Stimulated activated CD8-positive, alpha-beta memory T cell treated with anti-CD3 and anti-CD28 coated beads, Interleukin-15, amount 100 ng/mL, for 24 hours (primary cell): ENCODE measurements at places on chromosomes 2 and 18.

GRCh38 chr2:39920307-39920801, 141.3 kb upstream of the THUMPD2 start:
- no peak for DNase-seq

DNA sequence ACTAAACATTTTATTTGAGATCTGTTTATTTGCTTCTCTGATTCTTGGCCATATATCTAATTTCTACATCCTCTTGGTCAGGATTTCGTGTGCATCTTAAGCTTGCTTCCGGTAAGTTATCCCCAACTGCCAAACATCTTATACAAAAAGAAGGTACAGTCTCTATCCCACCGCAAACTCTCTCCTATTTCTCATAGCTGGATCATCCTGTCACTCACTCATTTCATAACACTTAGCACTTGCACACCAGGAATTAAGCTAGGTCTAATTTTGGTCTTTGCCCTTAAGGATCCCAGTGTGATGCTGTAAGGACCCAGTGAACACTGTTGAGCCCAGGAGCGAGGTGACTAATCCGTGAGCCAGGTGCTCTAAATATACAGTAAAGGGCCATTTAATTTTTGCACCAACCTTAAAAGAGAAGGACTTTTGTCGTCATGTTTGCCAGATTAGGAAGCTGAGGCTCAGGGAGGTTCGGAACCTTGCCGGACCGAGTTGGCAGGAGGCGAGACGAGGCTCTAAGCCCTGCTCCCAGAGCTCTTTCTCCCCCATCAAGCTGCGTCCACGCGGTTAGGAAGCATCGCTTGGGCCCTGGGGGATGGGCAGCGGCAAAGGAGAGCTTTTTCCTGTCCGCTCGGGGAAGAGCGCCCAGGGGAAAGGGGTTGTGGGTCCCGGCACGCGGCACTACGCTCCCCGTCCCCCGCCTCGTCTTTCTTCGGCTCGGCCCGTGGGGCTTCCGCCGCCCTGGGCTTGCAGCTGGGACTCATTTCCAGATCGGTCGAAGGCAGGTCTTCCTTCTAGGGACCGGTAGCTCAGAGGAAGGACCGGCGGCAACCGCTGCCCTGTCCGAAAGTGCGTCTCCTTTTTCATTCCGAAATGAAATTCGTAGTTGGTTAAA, 4.1 kb upstream of the ITPRIPL1 start:
- no peak for DNase-seq

DNA sequence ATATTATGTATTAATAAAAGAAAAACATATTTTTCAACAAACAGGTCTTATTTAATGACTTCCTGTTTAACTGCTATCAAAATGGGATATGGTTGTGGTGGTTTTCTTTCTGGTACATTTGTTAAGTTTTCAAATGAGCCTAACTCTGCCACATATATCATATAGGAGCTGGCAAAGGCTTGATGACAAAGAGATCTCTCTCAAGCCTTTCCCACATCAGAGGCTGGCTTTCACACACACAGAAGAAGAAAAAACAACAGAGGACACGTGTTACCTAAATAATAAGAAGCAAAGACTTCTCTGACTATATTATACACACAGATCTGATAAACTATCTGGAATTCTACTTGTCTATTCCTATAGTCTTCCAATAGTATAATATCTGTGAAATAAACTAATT, 46.1 kb downstream of the CFAP36 start:
- DNase-seq: no peak

DNA sequence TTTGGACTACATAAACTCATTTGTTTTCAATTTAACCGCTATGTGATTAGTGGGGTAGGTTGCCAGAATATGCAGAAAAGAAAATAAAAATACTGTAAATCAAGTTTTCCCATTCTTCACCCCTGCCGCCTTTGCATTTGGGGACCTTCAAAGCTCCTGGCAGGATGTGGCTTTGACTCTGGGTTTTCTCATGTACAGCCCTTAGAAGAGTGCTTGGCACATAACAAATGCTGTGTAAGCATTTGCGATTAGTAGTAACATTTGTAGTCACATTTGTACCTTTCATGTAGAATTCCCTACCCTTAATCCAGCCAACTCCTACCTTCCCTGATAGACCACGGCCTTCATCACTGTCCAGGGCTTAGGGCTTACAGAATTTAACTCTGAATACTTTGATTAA, 262.6 kb downstream of the MREG start:
- no peak for DNase-seq

DNA sequence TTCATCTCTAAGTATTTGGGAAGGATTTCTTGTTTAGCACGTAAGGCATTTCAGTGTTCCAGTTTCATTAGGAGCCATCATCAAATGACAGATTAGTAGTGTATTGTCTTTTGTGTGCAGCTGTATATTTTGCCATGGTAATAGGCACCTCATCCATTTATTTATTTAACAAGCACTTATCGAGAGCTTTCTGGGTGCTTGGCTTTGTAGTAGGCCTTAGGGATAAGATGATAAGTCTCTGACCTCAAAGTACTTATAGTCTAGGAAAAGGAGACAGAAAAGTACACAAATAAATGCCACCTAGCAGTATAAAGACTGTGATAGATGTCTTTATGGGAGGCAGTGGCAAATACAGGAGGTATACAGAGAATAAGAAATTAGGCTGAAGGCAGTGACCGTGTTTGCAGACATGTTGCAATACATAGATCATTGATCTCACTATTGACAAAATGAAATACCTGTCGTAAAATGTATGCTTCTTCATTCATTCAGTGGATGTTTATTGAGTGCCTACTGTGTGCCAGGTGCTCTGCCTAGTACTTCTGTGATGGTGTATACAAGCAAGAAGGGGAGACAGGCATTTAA, 265.9 kb downstream of the SETBP1 start:
- DNase-seq: no peak

GRCh38 chr2:10941383-10941782, 29.6 kb downstream of the KCNF1 start:
- no peak for DNase-seq

DNA sequence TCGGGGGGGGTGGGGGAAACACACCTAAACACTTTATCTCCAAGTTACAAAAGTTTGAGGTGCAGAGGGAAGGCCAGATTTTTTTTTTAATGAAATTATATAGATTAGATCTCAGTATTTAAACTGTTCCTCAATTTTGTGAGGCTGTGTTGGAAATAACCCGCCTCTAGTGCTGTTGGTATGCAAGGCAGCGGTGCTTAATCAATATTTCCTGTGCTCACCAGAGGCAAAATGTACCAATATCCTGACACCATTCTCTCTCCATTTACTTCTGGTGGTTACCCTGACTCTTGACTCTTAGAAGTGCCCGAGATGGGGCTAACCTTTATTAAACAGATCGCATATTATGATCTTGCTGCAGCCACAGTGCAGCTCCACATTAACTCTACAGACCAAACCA, 54.8 kb upstream of the EML6 start:
- no peak for DNase-seq

DNA sequence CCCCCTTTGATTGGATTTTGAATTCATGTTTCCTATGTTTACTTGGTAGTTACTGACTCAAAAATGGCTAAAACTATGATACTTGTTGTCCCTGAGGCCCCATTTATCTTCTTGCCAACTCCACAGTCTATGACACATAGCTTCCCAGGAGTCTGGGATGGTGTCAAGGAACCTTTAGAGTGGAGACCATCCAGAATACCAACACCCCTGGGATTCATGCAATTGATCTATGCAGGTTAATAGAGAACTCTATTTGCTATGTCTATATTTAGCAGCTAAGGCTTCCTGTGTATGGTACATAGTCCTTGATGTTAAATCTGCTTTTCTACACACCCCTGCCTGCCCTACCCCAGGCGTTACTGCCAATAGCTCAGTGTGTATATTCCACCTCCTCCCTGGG, 218.5 kb upstream of the HDAC4 start:
- no peak for DNase-seq

DNA sequence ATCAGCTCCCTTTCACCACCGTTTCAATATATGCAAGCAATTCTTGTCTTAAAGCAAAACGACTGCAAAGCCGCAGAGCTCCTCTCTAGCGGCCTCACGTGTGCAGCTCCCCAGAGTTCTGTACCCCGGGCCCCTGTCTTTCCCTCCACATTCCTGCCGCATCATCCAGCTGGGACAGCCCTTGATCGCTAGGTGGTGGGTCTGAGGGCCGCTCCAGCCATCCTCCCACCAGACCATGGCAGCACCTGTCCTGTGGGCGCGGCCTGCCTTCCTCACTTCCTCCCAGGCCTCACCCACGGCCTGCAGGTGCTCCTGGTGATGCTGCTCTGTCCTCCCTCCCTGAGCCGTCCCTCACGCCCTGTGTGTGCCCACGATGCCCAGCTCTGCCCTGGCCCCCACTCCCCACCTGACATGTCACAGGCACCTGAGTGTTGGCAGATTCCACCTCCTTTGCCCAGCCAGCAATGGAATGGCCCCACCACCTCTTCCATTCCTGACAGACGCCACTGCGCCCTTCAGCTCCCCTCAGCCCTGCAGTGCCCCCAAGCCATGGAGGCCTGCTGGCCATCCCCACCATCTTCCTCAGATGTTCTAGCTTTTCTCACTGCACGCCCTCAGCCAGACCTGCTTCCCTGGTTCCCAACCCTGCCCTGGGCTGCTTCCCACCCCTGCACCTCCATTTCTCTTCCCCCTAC, 15.3 kb upstream of the ALLC start:
- DNase-seq: no peak

- DNase-seq: no peak
These were observed 62.5 kb downstream of the RRM2 start for GRCh38 chr2:10185046-10185445.

DNA sequence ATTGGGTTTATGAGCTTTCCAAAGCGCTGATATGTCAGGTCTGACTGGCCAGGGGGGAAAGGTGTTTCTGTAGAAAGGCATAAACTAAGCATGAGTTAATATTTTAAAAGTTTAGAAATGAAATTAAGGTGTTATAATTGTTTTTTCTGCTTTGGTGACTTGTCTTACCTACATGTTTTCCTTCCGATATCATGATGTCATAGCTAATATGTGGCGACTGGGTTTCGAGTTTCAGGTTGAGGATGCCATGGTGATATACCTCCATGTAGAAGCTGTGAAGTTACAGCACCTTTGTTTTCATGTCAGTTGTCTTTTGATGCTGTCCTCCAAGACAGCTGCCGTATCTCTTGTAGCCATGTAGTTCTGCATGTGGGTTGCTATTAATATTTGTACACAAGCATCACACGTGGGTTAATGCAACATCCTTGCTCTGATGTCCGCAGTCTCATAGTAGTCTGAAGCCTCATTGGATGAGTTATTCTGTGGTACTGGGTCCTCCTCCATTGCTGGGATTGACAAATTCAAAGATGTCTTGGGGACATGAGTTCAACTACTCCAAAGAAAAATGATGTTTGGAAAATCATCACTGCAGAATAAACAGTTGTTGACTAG, 230.6 kb downstream of the PRKCE start:
- no peak for DNase-seq

DNA sequence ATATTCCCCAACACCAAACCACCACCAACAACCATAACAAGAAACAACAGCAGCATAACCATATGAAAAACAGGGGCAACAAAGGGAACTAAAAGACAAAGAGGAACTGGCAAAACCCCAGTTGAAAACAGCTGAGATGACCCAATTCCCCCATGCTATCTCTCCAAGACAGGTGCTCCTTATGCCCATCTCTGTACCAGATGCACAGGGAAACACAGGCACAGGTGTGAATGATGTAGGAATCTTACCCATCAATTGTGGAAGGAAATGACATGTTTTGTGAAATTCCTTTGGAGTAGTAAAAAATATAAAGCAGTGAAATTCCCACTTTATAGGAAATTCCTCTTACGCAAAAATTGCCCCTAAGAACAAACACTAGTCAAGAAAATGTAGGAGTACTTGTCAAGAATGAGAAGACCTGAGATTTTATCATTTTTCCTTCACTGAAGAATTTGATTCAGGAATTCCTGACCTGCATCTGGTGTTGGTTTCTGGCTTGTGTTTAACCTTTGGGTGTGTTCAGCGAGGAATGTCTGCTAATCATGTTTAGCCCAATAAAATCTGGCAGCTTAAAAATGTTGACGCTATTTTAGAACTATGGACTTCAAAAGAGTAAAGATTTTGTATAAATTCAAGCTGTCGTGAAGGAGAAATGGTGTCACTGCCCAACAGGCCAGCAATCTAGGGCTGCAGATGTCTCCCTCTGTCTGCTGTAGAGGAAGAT, 67.7 kb upstream of the ARHGAP28 start:
- no peak for DNase-seq

DNA sequence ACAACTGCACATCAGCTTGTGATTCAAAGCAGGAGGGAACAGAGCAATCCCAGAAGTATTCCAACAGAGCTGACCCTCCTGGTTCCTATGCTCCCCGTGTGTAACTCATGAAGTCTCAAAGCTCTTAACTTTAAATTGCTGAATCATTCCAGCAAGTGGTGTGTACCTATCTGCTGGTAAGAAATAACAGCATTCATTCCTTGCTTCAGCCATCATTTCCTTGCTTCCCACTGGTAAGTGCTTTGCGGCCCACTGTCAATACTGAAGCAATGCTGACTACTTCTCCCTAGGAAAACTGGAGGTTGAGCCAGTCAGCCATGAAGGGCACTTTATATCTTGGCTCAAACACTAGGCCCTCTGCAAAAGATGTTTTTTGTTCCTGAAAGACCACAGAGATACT, 222.4 kb downstream of the EXOC6B start:
- no peak for DNase-seq

DNA sequence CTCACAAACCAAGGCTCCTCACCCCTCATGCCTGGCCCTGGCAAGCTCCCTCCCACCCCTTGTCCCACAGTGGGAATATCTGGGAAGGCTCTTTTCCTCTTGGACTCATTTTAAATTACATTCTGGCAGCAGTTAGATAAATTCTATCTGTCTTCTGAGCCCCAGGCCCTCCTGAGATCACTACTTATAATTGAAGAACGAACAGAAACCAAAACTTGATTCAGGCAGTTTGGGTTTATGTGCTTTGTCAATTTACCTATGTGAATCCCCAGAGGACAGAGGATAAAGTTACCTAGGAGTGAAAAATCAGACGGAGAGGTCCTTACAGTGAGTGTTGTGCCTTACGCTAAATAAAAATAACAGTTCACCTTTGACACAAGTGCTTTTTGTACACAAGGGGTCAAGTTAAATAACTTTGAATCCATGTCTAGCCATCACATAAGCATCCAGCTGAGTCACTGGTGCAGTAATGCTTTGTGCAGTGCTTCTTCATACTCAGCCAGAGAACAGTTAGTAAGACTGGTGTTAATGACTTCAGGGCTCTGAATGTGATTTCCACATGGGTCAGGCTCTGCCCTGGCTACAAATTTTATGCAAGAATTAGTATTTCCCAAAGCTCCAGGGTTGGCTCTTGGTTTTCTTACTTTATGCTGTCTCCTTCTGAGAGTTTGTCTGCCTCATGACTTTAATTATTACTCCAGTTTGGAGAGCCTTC, 329.3 kb downstream of the INSIG2 start:
- no peak for DNase-seq

GRCh38 chr2:130829015-130829414, 7.7 kb upstream of the ARHGEF4 start:
- no peak for DNase-seq

- no peak for DNase-seq
These were observed 1582.9 kb upstream of the NXPH2 start for GRCh38 chr2:140363131-140363530.

DNA sequence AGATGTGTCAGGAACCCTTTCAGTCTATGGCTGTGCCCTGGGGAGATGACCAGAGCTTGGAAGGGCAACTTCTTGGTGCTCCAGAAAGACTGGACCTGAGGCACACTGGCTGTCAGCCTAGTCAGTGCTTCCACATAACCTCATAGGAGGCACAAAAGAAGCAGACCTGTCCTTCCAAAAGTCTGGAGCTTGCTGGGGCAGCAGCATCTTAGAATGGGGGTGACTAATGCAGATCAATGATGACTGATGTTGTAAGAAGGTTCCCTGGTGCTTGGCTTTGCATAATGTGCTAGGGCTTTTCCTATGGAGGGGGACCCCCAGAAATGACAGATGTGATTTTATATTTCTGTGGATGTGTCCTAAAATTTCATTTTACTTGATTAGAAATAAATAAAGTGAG, 255.7 kb upstream of the THUMPD2 start:
- no peak for DNase-seq
